Stimulated activated CD8-positive, alpha-beta memory T cell treated with anti-CD3 and anti-CD28 coated beads, Interleukin-4, amount 100 ng/mL, for 1 hour (primary cell): ENCODE measurements at places on chromosomes 11 and 22.

DNA sequence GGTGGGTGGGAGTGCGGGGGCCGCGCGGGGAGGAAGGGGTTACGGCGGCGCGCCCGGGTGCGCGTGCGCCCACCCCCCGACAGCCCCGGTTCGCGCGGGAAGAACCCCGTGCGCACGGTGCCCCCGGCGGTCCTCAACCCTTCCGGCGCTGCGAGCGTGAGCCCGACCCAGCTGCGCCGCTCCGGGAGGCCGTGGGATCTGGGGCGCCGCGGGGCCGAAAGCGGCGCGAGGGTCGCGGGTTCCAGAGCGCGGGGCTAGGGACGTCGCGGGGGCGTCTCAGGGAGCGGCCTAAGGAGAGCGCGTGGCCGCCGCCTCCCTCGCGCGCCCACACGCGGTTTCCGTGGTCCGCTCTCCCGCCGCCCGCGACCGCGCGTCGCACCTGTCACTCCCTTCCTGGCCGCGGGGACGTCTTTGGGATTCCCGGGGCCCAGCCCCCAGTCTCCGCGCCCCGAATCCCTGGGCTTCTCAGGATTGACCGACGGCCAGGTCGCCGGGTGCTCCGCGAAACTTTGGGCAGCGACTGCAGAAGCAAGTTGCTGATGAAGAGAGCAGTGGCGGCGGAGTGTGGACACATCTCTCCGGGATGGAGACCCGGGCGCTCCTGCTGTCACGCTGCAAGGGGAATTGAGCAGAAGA, 582 bp downstream of the SREBF2 start:
- DNase-seq, result no peak

- DNase-seq, result no peak
These were observed 35.1 kb downstream of the LINC01488 start for GRCh38 chr11:69516526-69516925.

DNA sequence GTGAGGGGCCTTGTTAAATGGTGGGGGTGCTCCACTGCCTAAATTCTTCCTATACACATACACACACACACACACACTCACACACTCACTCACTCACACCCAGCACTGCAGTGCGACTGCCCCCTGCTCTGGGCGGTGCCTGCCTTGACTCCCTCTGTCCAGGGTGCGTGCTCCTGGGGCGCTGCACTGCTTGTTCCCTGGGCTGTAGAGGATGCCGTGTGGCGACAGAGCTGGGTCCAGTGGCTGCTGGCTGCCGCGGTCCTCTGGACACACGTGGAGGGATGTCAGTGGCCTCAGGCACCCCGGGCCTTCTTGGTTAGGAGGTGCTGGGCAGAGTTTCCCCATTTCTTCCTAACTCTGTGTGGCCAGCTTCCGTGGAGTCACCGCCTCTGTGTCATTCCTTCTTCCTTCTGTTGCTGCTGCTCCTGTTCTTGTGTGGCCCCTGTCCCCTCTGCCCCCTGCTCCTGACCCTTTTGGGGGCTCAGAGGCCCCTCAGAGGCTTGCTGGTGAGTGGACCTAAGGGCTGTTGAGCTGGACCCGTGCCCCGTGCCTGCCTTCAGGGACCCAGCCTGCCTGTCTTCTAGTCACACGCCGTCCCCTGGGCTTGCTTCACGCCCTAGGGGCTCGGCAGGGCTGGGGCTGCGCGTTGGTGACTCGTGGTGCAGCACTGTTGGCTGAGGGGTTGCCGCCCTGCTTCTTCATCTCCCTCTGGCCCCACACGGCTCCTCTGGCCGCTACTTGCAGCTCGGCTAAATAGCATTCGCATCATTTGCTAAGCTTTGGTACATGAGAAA, 147.0 kb downstream of the TBC1D22A start:
- DNase-seq, result no peak

DNA sequence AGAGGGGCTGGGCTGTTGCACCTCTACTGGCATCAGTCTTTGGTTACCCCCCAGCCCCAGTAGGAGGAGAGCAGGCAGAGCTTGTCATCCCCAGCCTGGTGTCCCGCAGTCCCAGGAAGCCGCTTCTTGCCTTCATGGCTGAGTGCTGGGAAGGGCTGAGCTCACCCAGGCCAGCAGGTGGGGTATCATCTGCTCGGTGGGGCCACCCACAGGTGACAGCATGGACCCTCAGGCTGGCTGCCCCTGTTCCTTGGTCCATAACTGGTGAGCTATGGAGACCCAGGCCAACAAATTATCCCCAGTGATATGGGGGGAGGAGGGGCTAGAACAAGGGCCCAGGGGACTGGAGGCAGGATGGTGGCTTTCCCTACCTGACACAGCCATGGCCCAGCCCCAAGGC, 6.5 kb upstream of the RHOD start:
- DNase-seq, result no peak

DNA sequence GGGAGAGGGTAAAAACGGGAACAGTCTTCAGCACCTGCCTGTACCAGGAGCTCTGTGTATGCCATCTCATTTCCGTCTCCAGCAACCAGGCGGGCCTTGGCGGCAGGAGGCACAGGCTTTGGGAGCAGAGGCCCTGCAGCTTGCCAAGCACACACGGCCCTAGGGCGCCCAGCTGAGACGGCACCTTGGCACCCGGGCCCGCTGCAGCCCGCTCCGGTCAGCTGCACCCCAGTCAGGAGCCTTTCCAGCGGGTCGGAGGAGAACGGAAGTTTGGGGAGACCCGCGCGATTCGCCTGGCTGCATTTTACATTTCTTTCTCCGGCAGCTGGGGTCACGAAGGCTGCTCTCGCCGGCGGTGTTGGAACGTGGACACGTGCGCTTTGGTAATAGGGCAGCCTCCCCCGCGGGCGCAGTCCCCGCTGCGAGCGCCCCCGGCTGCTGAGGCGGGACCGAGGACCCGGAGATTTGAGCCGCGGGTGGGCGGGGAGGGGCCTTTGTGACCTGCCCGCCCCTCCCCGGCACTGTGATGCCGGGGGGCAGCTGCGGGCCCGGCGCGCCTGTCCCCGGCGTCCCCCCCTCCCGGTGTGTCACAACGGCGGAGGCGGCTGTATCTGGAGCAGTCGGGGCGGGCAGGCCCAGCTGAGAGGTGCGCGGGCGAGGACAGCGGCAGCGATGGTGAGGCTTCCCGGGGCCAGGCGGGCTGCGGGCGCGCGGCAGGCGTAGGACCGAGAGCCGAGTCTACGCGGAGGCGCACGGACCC, at the start of gene TUBA8:
Gene TUBA8, plus strand, starts transcription at position 616 of the 760 bp plus-strand sequence. Its CDS starts 57 bp downstream, at position 673.
- DNase-seq, result no peak

- no peak for DNase-seq
These were observed 270.5 kb downstream of the TENM4 start for GRCh38 chr11:79170321-79170720.
